Activated T-cell treated with anti-CD3 and anti-CD28 coated beads for 24 hours (primary cell): ENCODE measurements at places on chromosomes 12 and 14.

DNA sequence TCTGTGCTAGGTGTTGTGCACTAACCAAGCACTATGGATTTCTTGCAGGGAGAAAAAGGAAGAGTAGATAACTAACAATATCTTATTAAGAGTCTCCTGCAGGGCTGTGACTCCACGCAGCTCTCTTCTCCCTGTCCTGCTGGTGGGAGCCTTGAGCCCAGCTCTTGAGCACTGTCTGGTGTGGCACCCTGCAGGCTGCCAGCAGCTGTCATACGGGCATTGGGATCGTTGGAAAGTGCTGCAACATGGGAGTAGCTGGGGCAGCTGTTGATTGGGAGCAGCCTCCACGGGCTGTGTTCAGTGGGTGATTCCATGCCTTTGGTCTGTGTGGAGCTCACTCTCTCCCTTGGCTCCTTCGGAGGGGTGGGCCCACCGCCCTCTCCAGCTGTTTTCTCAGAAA is 125.3 kb downstream of the FBXL14 start:
- no peak for DNase-seq

- DNase-seq = no peak
Measured at GRCh38 chr12:26493656-26494055, 298.3 kb downstream of the SSPN start.

- DNase-seq = no peak
Measured at GRCh38 chr12:91138337-91138920, 27.1 kb upstream of the LUM start.

DNA sequence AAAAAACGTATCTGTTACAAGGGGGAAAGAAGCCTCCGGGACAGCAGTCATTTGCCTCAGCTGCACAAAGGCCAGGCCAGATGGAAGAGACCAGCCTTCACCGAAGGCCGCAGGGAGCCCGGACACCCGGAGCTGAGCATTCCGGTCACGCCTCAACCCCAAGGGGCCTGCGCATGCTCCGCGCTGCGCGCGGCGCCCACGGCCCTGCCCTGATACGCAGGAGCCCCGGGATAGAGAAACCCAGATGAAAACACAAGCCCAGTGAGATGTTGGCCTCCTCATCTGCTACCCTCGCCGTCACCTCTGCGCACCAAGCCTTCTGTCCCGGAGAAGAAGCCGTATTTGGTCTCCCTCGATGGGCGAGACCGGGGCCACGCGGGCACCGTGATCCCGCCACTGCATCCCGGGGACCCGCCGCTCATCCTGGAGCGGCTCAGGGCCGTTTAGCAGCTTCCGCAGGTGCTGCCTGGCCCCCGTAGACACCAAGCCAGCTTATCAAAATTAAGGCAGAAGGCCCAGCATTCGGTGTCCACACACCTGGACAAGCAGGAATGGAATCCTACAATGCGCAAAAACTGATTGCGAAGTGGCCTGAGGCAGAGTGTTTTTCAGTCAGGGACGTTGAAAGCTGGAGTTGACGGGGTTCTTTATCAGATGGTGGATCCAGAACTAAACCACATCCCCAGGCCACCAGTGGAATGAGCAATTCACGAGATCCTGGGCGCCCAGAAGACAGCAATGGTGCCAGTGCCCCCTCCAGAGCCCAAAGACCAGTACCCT is 2.6 kb downstream of the OR8S1 start:
- DNase-seq = no peak

DNA sequence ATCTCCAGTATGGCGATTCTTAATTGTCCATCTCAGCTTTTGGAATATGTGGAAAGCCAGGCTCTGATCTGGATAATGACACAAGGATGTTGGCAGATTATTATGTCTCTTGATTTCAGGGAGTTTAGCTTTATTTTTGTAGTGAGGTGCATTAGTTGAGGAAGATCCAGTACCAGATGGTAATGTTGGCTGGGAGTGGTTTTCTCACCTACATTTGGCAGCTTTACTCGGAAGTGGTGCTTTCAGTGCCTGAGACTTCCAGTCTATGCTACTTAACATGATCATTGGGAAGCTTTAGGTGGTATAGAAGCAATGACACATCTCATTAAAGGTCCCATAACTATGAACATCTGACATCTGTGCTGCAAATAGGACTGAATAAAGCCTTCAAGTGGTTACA is 7.5 kb downstream of the SLC15A5 start:
- DNase-seq = no peak

GRCh38 chr12:124484067-124484466 is 83.3 kb downstream of the NCOR2 start:
- no peak for DNase-seq
